ENCODE measurements at places on chromosomes 2 and 18.
A peak's percentile ranks its signal among the peaks of the same experiment; 100 is the strongest.

GRCh38 chr2:98377544-98377943 lies 31.3 kb downstream of the CNGA3 start:
- DNase-seq: no peak

DNA sequence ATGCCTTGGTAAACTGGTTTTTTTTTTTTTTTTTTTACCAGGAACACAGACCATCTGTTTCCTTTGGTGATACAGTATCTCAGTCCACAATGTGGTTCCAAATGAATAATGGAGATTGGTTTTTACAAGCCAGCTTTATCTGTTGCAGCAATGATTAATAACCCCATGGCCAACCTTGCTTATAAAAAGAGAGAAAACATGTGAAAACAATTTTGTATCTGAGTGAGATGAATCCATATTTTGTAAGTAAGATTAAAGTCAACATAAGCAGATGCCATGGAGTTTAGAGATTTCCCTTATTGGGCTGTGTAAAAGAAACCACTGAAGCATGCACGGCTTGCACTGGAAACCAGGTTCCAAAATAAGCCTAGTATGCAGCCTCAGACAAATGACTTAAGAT lies 108.6 kb upstream of the CNTNAP5 start:
- DNase-seq: no peak

GRCh38 chr18:986552-986951 lies 81.9 kb downstream of the ADCYAP1 start:
- no peak for DNase-seq

DNA sequence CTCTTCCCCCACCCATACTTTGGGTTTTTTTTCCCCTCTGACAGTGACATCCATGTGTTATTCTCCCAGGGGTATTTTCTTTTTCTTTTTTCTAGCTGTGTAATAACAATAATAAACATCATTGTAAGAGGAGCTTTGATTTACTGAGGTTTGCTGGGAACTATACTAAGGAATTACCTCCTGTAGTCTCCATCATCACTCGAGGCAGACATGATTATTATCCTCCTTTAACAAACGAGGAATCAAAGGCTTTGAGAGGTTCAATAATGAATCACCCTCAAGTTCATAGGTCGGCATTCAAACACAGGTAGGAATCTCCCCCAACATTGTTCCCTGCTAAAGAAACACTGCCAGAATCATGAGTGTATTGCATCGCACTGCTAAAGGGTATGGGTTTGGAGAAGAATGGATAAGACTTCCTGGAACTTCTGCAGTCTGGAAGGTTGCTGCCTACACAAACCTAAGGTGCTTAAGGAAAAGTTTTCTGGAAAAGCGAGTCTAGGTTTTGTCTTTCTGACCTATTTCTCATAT lies 260.2 kb upstream of the SESTD1 start:
- DNase-seq: no peak

DNA sequence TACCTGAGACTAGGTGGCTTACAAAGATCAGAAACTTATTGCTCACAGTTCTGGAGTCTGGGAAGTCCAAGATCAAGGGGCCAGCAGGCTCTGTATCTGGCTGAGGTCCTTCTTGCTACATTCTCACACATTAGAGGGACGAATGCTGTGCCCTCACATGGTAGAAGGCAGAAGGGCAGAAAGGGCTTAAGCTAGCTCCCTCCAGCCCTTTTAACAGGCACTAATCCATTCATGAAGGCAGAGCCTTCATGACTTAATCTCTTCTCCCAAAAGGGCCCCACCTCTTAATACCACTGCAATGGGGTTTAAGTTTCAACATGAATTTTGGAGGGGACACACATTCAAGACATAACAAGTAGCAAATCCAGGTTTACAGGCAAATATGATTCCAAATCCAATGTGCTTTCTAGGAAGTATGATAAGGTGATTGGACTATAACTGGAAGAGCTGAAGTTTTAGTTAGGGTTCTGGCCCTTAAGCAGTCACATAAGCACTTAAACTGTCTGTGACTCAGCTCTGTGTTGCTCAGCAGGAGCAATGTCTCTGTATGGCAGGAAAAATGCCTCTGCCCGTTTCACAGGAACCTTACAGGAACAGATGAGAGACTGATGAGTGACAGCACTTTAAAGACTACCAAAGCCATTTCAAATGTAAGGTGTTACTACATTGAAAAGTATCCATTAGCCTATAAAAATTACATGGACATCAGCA lies 119.6 kb upstream of the PTPRM start:
- peak; percentile 10 for DNase-seq

DNA sequence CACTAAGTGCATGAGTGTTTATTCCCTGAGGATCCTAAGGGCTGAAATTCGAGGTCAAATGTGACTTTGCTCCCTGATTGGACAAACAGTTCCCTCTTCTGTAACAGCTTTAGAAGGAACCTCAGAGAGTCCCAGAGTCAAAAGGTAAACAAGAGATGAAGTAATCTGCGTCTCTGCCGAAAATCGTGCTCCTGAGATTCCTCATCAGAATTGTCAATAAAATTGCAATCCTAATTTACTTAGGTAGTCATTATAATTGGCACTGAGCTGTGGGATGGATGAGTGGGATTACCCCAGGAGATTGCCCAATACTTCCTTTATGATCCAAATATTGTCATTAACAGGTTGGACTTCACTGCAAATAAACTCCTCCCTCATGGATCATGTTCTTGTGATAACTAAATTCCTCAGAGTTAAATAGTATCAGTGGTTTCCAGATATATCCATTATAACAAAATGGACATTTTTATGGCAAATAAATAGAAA lies 907 bp upstream of the SUCLG1 start:
- DNase-seq: peak; percentile 29

- no peak for DNase-seq
Observed at GRCh38 chr2:241686324-241686649, 328 bp downstream of the DTYMK start.
